SK-N-SH treated with all-trans-retinoic acid at 6 μM for 48 hours (cell line): ENCODE measurements at places on chromosomes 2 and 18.

GRCh38 chr2:173881461-173881860, 83.7 kb downstream of the SP3 start:
- ATAC-seq = no peak

DNA sequence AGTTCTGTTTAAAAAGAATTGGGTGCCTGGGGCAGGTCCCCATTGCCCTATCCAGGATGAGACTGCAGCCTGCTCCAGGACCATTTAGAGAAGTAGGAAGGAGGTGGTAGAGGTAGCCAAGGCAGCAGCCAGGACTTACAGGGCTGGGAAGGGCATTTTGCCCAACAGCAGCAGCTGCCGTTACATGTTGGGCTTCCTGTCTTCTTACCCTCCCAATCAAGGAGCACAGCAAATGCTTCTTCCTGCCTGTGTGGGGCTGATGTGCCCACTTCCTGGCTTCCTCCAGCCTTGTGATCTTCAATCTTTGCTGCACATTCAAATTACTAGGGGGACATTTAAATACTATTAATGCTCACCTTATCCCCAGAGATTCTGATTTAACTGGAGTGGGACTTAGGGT, 112.0 kb downstream of the QPCT start:
- ATAC-seq = no peak

- no peak for ATAC-seq
These were observed 13.2 kb upstream of the COL5A2 start for GRCh38 chr2:189192766-189193165.

DNA sequence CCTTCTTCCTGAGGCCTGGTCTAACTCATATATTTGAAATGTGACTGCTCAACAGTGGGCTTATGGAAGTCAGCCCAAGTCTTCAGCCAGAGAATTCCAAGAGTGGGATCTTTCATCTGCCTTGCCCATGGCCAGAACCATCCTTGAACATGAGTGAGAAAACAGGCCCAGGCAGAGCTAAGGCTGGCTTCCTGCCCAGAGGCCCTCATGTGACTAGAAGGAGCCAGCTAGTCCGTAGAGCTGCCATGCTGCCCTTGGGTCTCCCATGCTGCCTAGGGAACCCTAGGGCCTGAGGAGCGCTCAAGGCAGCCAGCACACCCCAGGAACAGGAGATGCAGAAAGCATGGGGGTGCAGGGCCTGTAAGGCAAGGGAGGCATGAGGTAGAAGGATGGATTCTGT, 203.6 kb downstream of the FHOD3 start:
- no peak for ATAC-seq

DNA sequence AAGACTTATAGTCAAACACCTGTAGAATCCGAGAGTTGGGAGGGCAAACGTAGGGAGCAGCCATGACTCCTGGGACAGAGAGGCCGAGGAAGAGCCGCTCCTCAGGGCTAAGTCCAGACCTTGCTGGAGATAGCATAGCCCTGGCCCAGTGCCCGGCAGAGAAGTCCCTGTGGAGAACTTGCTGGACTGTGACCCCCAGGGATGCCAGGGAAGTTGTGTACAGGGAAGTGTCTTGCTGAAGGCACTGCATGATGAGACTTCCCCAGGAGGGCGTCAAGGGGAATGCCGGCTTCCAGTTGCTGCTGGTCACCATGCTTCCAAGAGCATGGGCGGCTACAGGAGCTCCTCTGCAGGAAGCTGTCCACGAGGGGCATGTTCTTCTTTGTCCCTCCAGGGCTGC, 8.6 kb upstream of the CNDP1 start:
- ATAC-seq = no peak
